ENCODE measurements at places on chromosomes 7 and 10. TPM values are rescaled to one million over a fixed set of nuclear protein-coding genes. Genes with fewer than 3 reads are reported as not detected.

The EPDR1 gene
- total RNA-seq: 13.8 TPM

The ODAD2 gene
- 1.3 TPM for total RNA-seq

The CCDC71L gene
- 63.2 TPM for total RNA-seq

The LRRC4 gene
- total RNA-seq: 28.8 TPM

The UPF2 gene
- total RNA-seq: 27.9 TPM

The SP4 gene
- 84.5 TPM for total RNA-seq

The ACTL6B gene
- total RNA-seq: 107 TPM

The AIFM2 gene
- total RNA-seq: 6.3 TPM

The PLXNA4 gene
- 227 TPM for total RNA-seq

The LHPP gene
- total RNA-seq: 8.1 TPM

The MOSPD3 gene
- total RNA-seq: 23.5 TPM

The NEUROD6 gene
- 439 TPM for total RNA-seq

The FAM3C gene
- total RNA-seq: 99.2 TPM

The ANKRD1 gene
- total RNA-seq: not detected

The GIMAP7 gene
- total RNA-seq: 1.6 TPM

The FAM171A1 gene
- total RNA-seq: 43.8 TPM

The FXYD4 gene
- not detected for total RNA-seq

The THSD7A gene
- total RNA-seq: 41.6 TPM

The ZNF503 gene
- 1.9 TPM for total RNA-seq

The C10orf53 gene
- not detected for total RNA-seq

The GHRHR gene
- total RNA-seq: not detected

The HERPUD2 gene
- total RNA-seq: 32.6 TPM

The TBC1D12 gene
- 47.6 TPM for total RNA-seq

The ADRA2A gene
- total RNA-seq: 34.7 TPM

The BMPR1A gene
- total RNA-seq: 50.1 TPM

Measured in parietal lobe (tissue), 2 donors.